ENCODE measurements at places on chromosomes 3 and 15.
A peak's percentile ranks its signal among the peaks of the same experiment; 100 is the strongest.

- DNase-seq, result no peak
Measured at GRCh38 chr3:36680952-36681351, 83.4 kb downstream of the DCLK3 start.

DNA sequence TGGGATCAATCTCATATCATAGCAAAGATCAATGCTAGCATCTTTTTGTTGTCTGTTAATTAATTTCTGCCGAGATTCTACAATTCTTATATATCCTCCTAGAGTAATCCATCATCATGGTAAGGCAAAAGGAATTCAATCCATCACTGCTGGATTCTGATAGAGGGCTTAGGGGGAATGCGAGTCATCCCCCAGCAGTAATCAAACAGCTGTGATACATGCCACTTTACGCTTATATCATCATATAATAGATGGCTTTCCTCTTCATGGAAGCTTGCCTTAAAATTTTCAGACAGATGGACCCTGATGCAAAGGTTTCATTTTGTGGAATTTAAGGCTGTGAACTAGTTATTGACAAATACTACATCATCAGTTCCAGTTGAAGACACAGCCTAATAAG lies 645.9 kb downstream of the CADM2 start:
- DNase-seq, result no peak

- no peak for DNase-seq
Measured at GRCh38 chr3:42114130-42114725, 23.1 kb downstream of the TRAK1 start.

DNA sequence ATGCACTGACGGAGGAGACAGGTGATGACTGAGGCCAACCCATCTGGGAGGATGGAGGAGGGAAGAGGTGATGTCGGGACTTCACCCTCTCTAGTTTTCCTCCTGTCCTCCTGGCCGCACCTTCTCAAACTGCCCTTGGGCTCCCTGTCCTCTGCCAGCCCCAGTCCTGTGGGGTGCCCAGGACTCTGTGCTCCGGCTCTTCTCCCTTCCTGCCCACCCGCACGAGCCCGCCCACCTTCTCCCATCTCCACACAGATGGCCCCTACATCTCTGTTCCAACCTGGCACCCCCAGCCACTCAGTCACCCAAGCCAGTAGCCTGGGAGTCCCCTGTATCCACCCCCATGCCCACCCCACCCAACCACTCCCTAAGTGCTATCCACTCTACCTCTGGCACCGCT lies 206.7 kb upstream of the LINGO1 start:
- DNase-seq, result no peak

GRCh38 chr3:129119365-129120100 lies 2.1 kb downstream of the RAB43 start:
- no peak for DNase-seq

GRCh38 chr3:114418724-114419543 lies 125.1 kb downstream of the TIGIT start:
- DNase-seq, result peak; percentile 69

GRCh38 chr3:42886294-42886822 lies 10.7 kb upstream of the CYP8B1 start:
- DNase-seq, result no peak
